GM12878 (cell line): ENCODE measurements at places on chromosomes 12 and 14. TPM values are rescaled to one million over a fixed set of nuclear protein-coding genes. Genes with fewer than 3 reads are reported as not detected.

C12orf54 gene
- polyA plus RNA-seq, result 3.6 and 4.2 TPM in 2 replicates

GPR65 gene
- 6.5 and 7.9 TPM in 2 replicates for polyA plus RNA-seq

NFATC4 gene
- 2.0 TPM in 2 replicates for polyA plus RNA-seq

BLTP3B gene
- 12.1 and 12.2 TPM in 2 replicates for polyA plus RNA-seq

PRKD1 gene
- not detected in 2 replicates for polyA plus RNA-seq

RBP5 gene
- polyA plus RNA-seq, result 0.78 and 1.1 TPM in 2 replicates

TRPV4 gene
- not detected in 2 replicates for polyA plus RNA-seq

ASB2 gene
- polyA plus RNA-seq, result 49.9 and 54.8 TPM in 2 replicates

- H3K36me3 ChIP-seq, result no peaks in the 10 kb centered on the region
- H3K27me3 ChIP-seq, result no peaks in the 10 kb centered on the region
- no peak overlapping the region for H3K27ac ChIP-seq
- DNase-seq, result no peak
Measured at GRCh38 chr12:39920222-39920621, 185.7 kb downstream of the SLC2A13 start.

GRCh38 chr14:53954551-53955228 is 1.9 kb downstream of the BMP4 start:
- no peaks in the 10 kb centered on the region for H3K36me3 ChIP-seq
- H3K4me1 ChIP-seq, result no peaks in the 10 kb centered on the region
- no peak for DNase-seq
- peaks cover 12% of the 10 kb centered on the region for H3K27me3 ChIP-seq

DNA sequence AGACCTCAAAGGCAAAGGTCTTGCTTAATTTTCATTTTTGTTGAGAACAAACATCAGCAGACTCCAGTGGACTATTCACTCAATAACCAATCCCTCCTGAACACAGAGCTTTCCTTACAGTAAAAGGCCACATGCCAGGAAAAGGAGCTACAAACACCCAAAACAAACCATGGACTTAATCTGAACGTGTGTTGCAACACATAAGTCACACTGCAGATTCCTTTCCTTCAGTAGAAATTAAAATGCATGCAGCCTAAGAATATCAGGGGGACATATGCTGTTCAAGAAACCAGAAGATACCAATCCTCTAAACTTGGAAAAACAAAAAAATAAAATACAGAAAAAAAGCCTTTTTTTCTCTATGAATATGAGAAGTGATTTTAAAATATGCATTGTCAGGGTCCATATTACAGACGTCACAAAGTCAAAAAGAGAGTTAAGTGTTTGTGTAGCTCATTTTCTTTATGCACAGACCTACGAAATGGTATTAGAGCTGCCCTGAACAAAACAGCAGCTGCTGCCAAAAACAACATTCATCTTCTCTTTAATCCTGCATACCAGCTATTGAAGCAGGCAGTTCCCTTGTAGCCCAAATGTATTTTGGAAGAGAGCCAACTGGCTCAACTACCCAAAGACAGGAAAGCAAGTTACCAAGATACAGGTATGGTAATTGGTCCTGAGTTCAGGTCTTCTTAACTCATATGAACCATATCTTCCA is 26.2 kb downstream of the KITLG start:
- no peak for DNase-seq
- no peaks in the 10 kb centered on the region for H3K27me3 ChIP-seq
- H3K4me3 ChIP-seq, result no peak overlapping the region
- no peaks in the 10 kb centered on the region for H3K36me3 ChIP-seq
- H3K27ac ChIP-seq, result no peak overlapping the region

DNA sequence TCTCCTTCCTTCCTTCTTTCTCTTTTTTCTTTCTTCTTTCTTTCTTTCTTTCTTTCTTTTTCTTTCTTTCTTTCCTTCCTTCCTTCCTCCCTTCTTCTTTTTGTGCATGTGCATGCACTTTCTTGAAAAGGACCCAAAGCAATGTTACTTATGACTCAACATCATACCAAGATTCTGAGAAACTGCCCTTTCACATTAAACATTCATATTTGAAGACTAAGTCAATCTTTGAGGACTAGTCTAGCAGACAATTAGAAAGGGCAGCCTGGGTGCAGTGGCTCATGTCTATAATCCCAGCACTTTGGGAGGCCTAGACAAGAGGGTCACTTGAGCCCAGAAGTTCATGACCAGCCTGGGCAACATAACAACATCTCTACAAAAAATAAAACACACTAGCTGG is 212.8 kb upstream of the KITLG start:
- H3K27ac ChIP-seq, result no peak overlapping the region
- H3K4me1 ChIP-seq, result no peaks in the 10 kb centered on the region
- H3K36me3 ChIP-seq, result no peaks in the 10 kb centered on the region

DNA sequence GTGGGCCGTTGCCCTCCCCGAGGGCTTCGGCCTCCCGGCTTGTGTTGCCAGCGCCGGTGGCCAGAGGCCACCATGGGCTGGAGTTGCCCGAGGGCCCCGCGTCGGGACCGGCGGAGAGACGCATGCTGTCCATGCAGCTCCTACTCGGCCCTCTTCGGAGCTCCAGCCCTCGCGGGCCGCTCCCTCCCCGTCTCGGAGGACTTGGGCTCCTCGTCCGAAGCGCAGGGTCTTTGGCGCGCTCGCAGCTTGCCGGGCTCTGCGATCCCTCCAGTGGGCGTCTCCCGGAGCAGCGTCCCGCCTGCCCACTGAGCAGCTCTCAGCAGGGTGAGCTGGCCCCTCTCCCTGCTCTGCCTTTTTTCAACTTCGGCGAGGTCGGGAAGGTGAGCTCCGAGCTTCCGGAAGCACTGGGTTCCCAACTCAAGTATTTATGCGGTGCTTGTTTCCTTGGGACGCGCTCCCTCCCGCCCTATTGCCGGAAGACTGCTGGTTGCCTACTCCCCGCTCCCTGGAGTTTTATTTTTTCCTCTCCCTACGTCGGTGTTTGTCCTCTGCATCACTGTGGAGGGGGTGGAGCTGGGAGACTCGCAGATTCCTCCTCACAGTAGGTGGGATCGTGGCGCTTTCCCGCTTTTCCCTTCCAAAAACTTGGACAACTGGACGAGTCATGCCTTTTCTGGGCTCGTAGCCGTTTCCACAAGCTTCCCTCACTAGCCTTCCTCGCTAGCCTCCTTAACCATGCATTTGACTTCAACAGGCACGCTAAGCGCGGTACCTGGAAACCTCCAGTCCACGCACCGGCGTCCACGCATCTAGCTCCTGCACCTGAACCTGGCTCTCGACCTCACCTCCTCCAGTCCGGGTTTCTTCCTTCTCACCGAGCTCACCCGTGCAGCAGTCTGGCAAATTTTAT is at the start of gene AVPR1A:
AVPR1A (minus strand) TSS at position 489 of the 910 bp plus-strand sequence; CDS start at position 124, 365 bp downstream.
- H3K27ac ChIP-seq, result no peak within 1 kb of the TSS
- H3K4me1 ChIP-seq, result no peaks in the 10 kb centered on the region
- peaks cover 10% of the 10 kb centered on the region for H3K27me3 ChIP-seq
- H3K36me3 ChIP-seq, result no peaks in the 10 kb centered on the region

GRCh38 chr12:10030446-10030845 is at the start of gene CLEC9A:
Gene CLEC9A, plus strand, starts transcription at chr12:10030682. Its CDS starts 22,006 bp downstream, at chr12:10052688.
- H3K4me1 ChIP-seq, result no peaks in the 10 kb centered on the region
- no peaks in the 10 kb centered on the region for H3K36me3 ChIP-seq
- H3K27me3 ChIP-seq, result no peaks in the 10 kb centered on the region
- no peak within 1 kb of the TSS for H3K27ac ChIP-seq
